ENCODE measurements at places on chromosomes 4 and X.

- no peak for DNase-seq
These were observed 38.0 kb downstream of the APBB2 start for GRCh38 chr4:41176340-41176739.

DNA sequence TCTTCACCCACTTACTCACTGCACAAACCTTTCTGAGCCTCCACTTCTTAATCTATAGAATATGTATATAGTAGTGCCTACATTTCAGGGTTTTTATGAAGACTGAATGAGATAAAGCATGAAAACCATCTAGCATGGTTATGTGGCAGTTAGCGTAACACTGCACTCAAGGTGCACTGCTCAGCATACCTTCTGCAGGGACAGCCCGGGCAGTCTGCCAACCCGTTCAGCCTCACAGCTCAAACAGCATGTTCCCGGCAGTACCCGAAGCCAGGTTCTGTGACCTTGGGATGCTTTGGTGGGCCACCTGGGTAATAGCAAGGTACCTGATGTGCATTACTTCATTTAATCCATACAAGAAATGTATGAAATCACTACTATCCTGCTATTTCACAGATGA, 81.4 kb downstream of the DOCK11 start:
- no peak for DNase-seq

- no peak for DNase-seq
These were observed 14.4 kb upstream of the ATOH1 start for GRCh38 chr4:93814141-93814540.

GRCh38 chr4:152594057-152594456, 58.2 kb upstream of the FBXW7 start:
- DNase-seq = no peak

DNA sequence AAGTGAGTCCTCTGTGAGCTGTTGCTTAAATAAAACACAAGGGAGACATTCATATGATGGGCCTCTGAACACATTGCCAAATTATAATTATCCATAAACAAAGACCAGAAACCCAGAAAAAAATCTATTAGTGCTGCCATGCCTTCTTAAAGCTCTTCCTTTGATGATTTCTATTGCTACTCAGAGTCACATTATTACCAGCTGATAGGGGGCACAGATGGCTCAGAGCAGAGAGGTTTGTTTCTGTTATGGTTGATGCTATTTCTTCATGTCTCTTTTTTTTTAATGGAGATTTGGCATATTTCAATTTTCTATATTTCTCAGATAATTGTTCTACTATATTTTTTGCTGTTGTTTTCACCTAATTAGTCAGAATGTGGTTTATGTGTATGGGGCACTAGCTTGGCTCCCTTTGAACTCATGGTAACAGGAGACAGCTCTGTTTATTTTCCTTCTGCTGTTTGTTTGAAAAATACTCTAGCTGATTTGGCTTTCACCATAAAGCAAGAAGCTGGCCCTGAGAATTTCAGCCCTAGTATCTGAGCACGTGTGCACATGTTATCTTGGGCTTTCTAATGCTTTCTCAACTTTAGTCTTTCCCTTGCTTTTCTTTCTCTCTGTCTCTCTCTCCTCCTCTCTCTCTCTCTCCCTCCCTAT, 568.8 kb downstream of the PPARGC1A start:
- no peak for DNase-seq

- DNase-seq = no peak
These were observed 13.3 kb upstream of the UBA1 start for GRCh38 chrX:47180346-47180745.

- no peak for DNase-seq
These were observed 45.8 kb downstream of the HDAC8 start for GRCh38 chrX:72526534-72527508.

DNA sequence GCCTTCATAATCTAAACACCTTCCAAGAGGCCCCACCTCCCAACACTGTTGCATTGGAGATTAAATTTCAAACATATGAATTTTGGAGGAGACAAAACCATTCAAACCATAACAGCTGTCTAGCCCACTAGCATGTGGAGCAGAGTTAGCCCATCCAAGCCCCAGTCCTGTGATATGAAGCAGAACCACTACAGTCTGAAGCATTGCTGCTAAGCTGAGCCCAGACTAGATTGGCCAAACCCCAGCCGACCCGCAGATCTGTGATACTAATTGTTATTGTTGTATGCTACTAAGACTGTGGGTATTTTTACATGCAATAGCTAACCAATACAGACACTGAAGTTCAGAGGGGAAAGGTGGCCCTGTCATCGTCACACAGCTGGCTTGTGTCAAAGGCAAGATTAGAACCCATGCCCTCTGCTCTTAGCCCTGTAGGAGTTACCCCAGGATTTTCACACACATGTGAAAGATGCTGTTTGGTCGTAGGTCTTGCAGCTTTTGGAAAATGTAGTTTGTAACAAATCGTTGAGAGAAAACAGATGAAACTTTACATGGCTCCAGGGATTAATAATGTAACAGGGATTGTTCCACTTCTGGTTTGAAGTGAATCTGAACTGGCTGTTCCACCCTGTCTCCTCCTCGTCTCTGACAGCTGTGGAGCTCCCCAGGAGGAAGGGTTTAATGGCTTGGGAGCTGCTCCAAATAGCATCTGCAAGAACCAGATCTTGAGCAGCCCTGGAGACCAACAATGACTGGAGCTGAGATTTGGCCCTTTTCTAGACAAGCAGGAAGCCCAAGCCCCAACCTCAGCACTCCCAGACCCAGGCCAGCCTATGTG, 517.5 kb downstream of the MID1IP1 start:
- no peak for DNase-seq

GRCh38 chr4:54498661-54499111, 159.1 kb upstream of the KIT start:
- DNase-seq = no peak

GRCh38 chr4:6772223-6772928, 10.2 kb upstream of the KIAA0232 start:
- no peak for DNase-seq

DNA sequence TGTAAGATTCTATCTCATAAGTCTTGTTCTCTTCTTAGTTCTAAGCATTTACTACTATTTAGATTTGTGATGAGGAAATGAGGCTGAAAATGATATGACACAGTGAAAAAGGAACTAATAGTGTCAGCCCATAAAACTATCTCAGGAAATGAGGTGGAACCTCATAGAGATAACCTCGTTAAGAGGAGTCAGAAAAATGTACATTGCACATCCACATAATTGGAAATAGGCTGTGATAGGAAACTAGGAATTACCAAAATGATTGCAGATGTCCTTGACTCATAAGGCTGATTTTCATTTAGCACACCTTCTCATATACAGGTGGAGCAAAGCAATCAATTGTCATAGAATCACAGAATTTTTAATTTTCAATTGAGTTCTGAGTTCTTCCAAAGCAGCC, 26.8 kb downstream of the ANXA10 start:
- no peak for DNase-seq

DNA sequence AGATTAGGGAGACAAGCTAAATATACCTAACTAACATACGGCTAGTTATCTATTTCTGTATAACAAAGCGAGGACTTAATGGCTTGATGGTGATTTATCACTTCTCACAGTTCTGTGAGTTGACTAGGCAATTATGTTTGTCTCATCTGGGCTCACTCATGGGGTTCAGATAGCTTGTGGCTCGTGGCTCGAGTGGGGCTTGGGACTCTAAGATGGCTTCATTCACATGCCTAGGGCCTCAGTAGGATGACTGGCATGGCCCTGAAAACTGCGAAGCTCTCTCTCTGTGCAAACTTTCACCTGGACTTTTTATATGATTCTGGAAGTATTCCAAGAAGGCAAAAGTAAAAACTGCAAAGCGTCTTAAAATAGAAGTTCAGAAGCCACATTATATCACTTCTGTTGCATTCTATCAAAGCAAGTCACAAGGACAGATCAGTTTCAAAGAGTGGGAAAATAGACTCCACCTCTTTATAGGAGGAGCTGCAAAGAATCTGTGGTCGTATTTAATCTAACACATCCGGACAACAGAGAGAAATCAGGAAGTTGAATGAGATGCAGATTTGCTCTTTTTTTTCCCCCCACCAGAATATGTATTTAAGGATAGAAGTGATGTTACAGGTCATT, 491.2 kb downstream of the INPP4B start:
- no peak for DNase-seq

GRCh38 chr4:134001057-134001456, 200.5 kb downstream of the PABPC4L start:
- DNase-seq = no peak

DNA sequence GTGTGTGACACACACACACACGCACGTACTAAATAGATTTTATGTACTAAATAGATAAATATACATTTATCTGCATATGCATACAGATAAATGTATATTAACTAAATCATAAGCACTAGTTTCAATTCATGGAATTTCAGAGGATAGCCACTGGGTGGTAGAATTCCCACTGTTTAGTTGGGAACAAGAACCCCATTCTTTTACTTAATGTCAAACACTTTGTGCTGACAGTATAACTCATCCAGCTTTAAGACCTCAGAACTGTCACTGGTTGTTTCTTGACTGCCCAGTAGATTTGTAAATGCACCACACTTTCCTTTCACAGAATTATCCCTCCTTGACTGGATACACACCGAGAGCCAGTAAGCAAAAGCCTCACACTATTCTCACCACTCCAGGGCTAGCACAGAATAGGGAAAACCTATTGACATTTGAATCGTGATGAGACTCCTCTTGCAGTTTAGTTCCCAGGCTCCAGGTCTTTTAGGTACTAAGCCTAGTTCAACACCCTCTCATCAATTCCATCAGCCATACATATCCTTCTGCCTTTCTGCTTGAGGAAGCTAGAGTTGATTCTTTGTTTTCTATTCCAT, 32.4 kb downstream of the PPARGC1A start:
- DNase-seq = no peak

DNA sequence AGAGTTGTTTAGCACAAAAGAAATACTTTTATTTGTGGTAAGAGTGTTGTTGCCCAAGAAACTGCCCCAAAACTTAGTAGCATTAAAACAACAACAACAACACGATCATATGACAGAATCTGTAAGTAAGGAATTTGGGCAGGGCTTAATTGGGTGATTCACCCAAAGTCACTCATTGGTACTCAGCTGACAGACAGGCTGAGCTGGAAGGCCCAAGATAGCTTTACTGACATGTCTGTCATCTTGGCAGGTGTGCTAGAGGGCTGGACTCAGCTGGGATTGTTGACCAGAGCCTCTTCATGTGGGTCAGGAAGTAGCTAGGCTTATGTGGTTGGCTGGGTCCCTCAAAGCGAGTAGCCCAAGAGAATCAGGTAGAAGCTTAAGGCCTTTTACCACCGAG, 52.3 kb downstream of the KIAA0232 start:
- DNase-seq = no peak

DNA sequence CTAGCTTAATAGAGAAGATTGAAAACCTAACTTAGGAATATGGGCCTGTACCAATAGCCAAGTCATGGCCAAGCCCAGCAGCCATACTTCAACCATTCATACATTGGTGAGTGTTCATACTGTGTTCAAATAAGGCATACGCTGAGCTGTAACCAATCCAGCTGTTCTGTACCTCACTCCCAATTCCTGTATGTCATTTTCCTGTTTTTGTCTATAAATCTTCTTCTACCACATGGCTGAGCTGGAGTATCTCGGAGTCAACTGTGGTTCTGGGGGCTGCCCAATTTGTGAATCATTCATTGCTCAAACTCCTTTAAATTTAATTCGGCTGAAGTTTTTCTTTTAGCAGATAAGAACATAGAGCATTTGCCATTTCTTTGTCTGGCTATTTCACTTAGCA, 195.3 kb upstream of the ANKRD50 start:
- DNase-seq = no peak

DNA sequence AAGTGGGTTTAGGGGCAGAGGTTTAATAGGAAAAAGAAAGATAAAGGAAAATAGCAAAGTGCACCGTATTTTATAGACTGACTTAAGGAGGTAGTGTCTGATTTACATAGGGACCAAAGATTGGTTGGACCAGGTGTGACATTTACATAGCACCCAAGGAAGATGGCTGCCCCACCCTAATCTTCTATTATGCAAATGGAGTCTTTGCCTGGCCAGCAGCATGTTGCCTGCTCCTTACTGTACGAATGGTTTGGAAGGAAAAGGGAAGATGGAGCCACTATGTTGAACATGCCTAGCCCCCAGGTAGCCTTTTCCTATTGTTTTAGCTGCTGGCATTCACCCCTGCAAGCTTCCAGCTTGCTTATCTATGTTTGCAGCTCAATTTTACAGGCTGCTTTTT, 146.2 kb upstream of the PDE5A start:
- DNase-seq = peak; percentile 5

DNA sequence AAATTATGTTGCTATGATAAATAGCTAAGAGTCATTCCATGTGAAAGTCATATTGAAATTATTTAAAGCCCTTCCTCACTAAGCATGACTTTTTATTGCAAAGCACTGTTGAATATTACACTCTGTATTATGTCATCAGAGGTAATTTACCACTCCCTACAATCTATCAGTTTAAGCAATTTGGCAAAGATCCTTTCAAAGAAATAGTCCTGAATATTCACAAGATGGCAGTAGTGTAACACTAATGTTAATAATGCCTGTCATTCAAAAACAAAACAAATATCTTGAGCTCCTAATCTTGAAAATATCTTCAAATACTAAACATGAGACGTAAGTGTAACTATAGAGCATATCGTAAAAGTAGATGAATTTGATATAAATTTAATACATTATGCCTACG, 208.6 kb upstream of the TECRL start:
- DNase-seq = peak; percentile 13

- no peak for DNase-seq
These were observed 21.2 kb downstream of the DOK7 start for GRCh38 chr4:3484057-3484973.

DNA sequence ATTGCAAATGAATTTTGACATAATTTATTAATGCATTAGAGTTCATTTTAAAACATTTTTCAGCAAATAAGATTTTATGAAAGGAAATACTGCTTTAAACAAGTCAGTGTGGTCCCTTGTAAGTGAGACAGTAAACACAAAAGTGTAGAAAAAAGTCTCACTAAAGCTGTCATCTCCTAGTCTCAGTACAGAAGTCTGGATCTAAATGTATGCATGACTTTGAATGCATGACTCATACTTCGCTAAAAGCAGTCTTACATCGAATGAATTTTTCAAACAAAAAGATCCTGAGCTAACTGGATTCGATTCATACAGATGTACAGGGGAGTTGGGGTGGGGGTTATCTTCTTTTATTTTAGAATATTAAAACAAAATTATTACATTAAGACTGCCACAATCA, 207.4 kb upstream of the VCX start:
- DNase-seq = no peak

DNA sequence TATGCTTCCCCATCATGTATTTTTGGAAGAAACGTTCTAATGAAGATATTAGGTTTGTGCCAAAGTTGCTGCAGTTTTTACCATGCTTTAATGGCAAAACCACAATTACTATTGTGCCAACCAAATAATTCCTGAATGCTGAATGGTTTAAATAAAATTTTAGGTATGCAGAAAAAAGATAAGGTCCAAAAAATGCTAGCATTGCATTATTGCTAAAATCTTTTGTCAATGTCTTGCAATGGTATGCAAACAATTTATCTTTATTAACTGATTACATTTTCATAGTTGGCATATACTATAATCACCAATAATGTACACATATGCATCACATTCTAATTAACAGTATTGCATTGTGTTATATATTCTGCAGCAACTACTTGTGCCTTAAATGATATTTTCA, 1657.4 kb upstream of the IGFBP7 start:
- no peak for DNase-seq

All from NCI-H82 (cell line).